Stimulated activated CD8-positive, alpha-beta memory T cell treated with anti-CD3 and anti-CD28 coated beads, Interleukin-4, amount 100 ng/mL, for 1 hour (primary cell): ENCODE measurements at places on chromosomes 13 and 19.

- no peak for DNase-seq
Observed at GRCh38 chr13:70170689-70171088, 62.4 kb upstream of the KLHL1 start.

- no peak for DNase-seq
Observed at GRCh38 chr13:114099918-114100445, 32.4 kb downstream of the RASA3 start.

GRCh38 chr19:12868540-12869112 is 12.6 kb downstream of the DNASE2 start:
- no peak for DNase-seq

- no peak for DNase-seq
Observed at GRCh38 chr19:5036698-5037563, 68.0 kb downstream of the KDM4B start.

GRCh38 chr13:31199849-31200636 is at the start of gene B3GLCT:
Gene B3GLCT (plus strand): TSS chr13:31199975. CDS start chr13:31200085, 110 bp downstream.
- DNase-seq = peak; percentile 64

DNA sequence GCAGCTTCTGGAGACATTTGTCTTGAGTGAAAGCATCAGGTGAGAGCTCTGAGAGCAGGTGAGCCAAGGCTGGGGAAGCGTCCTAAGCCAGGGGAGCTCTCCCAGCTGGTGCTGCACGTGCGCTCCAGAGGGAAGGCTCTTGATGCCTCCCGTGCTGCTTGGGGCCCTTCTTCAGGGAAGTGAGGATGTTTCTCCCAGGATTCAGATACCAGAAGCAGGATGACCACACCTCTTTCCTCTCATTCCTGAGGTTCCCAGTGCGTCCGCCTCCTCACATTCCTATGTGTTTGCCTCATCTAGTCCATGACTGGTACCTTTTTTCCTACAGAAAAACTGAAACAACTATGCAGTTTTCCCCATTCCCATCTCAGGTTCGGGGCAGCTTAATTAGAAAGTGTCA is 231.0 kb upstream of the IRS2 start:
- no peak for DNase-seq

DNA sequence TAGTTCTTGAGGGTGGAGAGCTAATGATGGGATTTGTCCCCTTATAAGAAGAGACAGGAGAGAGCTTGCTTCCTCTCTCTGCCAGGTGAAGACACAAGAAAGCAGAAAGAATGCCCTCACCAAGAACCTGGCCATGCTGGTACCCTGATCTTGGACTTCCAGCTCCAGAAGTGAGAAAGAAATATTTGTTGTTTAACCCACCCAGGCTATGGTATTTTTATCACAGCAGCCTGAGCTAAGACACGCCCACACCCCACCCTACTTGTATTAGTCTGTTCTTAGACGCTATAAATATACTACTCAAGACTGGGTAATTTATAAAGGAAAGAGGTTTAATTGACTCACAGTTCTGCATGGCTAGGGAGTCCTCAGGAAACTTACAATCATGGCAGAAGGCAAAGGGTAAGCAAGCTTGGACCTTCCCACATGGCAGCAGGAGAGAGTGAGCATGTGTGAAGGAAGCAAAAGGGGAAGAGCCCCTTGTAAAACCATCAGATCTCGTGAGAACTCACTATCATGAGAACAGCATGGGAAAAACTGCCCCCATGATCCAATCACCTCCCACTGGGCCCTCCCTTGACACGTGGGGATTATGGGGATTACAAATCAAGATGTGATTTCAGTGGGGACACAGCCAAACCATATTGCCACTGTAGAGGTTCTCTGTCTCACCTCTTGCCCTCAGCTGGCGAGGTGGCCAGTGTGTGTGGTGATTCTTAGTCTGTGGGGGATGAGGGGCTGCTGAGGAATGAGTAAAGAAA is 57.4 kb upstream of the RCBTB2 start:
- DNase-seq = no peak

DNA sequence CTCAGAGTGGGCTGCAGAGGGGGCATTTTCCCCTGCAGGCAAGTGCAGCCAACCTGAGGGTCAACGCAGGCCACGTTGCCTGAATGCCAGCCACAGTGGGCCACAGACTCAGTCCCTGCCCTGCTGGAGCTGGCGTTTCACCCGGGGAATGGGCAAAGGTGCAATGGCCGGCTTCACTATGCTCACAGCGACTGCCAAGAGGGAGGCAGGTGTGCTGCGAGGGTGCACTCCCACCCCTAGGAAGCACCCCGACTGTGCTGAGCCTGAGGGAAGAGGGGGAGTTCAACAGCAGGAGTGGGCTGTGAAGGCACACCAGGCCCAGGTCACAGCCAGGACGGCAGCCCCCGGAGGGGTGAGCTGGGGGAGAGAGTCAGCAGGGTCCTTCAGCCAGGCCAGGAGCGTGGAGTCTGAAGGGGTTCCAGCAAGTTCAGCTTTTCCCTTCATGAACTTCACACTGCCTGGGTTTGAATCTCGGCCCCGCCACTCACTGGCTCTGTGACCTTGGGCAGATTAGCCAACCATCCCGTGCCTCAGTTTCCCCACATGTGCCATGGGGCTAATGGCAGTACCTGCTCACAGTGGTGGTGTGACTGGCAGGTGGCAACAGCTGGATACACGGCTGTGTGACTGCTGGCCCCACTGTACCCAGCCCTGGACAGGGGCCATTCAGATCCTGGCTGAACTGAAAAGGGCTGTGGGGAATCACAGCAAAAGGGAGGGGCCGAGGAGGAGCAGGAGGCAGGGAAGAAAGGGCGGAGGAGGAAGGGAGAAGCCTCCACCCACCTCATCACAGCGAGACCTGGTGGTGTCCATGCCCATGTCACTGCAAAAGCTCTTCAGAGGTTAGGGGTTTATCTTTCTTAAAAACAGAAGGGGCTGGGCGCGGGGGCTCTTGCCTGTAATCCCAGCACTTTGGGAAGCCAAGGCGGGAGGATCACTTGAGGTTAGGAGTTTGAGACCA is 7.6 kb downstream of the TRAPPC6A start:
- DNase-seq = no peak

- no peak for DNase-seq
Observed at GRCh38 chr13:26829716-26830115, 69.1 kb upstream of the GPR12 start.

DNA sequence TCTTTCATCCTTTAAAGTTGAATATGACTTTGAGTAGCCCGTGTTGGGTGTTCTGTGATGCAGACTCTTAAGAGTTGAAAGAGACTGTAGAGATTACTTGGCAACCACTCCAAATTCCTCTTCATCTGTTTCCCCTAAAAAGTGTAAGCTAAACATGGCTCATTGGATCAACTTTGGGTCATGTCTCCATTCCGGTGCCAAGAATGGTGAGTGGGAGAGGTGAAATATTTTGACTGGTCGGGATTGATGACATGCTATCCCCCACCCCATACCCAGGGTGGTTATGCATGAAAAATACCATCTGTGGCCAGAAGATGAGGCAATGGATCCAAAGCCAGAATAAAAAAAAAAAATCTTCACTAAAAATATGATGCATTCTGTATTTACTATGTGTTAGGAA is 281.3 kb upstream of the SOX21 start:
- no peak for DNase-seq

DNA sequence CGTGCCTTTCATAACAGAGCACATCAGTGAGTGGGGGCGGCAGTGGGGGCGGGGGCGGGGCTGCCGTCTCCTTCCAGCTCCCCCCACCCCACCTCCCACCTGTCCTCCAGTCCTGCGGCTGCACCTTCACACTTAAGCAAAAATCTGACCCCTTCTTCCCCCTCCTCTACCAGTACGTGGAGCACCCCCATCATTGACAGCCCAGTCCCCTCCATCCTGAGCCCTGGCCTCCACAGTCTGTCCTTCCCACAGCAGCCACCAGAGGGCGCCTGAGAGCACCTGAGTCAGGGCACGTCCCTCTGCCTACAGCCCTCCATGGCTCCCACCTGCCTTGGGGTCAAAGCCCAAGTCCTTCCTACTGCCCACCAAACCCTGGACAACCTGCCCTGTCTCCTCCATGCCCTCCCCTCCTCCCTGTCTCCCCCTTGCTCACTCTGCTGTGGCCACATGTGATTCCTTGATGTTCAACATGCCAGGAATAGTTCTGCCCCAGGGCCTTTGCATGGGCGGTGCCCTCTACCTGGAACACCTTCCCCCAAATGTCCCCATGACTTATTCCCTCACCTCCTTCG is 4.0 kb downstream of the EBI3 start:
- DNase-seq = peak; percentile 47

DNA sequence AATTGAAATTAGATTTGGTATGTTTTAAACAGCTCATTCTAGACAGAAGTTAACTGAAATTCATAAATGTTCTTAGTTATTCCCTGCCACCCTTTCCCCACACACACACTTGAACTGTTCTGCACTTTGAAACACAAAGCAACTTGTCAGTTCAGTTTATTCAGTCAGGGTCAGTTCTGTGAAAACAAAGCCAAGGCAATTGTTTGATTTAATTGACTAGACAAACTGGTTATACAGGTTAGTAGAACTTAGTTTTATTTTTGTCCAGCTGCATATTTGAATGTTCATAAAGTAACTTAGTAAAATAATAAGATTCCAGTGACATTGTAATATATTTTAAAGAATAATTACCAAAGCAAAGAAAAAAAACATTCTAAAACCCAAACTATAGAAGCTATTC is 98.3 kb upstream of the KLF5 start:
- DNase-seq = no peak

DNA sequence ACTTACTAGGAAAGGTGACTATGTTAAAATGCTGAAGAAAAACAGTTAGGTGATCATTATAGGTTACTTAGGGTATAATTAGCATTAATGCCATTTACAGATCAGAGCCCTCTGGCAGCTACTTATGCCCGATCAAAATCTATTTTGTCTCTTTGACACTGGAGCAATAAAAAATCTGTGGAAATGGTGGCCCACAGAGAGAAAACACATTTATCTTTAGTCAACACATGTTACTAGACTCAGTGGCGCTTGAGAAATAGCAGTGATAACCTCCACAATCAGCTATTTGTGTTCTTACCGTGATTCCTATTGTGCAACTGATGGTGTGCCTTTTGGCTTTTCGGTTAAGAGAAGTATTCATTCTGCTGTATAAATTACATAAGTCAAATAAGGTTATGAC is 1519.6 kb downstream of the PCDH9 start:
- no peak for DNase-seq

DNA sequence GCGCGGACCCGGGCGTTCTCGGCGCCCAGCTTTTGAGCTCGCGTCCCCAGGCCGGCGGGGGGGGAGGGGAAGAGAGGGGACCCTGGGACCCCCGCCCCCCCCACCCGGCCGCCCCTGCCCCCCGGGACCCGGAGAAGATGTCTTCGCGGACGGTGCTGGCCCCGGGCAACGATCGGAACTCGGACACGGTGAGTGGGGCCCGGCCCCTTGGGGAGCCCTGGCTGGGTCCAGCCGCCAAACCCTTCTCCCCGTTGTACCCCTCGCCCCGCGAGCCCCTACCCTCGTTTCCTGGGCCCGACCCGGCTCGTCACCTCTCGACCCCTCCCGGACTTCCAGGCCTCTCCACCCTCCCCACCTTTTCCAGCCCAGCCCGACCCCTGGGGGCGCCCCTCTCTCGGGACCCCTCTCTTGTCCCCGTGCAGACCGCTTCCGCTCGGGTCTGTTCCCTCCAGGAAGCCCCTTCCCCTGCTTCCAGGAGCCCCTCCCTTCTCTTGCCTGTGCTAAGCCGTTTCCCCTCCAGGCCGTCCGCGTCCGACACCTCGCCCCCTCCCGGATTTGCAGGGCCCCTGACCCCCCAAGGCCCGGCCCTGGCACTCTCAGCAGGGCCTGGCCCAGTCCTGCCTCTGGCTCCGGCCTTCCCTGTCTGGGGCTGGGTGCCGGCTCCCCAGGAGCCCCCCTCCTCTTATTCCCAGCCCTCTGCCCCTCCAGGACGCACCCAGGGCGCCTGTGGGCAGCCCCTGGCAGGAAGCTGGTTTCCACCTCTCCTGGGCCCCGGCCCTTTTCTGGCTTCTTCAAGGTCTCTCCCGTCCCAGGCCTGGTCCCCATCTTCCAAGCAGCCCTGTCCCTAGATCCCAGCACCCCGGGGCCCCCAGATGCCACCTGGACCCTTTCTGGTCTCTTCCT is 632 bp downstream of the MARK4 start:
- DNase-seq = no peak

GRCh38 chr19:30686826-30687566 is 314.8 kb downstream of the ZNF536 start:
- DNase-seq = no peak

- peak; percentile 43 for DNase-seq
Observed at GRCh38 chr13:19586904-19587634, 25.7 kb upstream of the TPTE2 start.

DNA sequence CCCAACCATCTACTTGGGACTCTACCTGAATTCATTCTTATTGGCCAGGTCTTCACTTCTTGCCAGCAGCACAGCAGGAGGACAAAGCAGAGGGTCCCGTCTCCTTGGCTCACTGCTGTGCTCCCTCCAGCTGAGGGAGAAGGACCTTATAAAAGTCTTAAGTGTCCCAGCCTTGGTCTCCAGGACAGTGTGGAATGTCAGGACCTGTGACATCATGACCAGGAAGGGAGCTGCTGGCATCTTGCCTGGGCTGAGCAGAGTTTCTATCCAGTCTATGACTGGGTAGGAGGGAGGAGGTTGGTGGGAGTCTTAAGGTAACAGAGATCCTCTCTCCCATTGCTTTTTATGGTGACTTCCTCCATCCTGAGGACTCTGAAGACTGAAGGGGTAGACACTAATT is 56.6 kb upstream of the ANKRD10 start:
- DNase-seq = no peak

GRCh38 chr19:55336101-55336500 is 3.6 kb upstream of the KMT5C start:
- DNase-seq = no peak

GRCh38 chr13:111493468-111493867 is 173.0 kb downstream of the TEX29 start:
- no peak for DNase-seq

- no peak for DNase-seq
Observed at GRCh38 chr19:3145909-3146676, 10.3 kb downstream of the GNA15 start.

DNA sequence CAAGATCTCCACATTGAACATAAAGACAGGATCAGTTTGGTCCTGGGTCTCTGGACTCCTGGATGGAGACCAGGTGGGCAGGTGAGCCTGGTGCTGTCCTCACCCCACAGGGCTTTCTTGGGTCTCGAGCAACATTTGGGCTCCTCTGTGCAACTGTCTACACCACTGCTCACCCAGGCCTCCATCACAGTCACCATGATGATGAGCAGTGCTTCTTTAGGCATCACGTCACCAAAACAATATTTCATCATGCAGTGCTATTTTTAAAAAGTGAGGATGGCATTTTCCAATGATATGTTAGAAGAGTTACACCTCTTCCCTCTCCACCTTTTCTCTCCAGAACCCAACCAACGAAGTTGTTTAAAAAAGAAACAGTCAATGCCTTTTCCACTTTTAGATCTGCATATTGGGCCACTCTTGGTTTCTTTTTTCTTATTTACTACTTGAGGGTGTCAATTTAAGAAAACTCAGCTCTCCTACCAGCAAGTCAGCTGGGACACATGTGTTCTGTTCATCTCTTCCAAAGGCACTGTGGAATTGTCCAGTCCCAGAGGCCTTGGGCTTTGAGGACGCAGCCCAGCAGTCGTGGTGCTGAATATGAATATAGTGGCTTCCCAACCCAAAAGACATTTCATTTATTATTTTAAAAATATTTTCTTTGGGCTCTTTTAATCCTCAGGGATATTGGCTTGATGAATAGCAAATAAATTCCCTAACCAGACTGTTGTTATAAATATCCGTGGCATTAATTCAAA is 405.7 kb downstream of the KCNRG start:
- DNase-seq = no peak

GRCh38 chr19:10419200-10419645 is 1.1 kb upstream of the PDE4A start:
- DNase-seq = no peak
